Progenitor cell of endocrine pancreas (in vitro differentiated cells): ENCODE measurements at places on chromosomes 11 and 22. TPM values are rescaled to one million over a fixed set of nuclear protein-coding genes. Genes with fewer than 3 reads are reported as not detected.

- DNase-seq = no peak
These were observed 4.9 kb downstream of the OR52K2 start for GRCh38 chr11:4454021-4454420.

DNA sequence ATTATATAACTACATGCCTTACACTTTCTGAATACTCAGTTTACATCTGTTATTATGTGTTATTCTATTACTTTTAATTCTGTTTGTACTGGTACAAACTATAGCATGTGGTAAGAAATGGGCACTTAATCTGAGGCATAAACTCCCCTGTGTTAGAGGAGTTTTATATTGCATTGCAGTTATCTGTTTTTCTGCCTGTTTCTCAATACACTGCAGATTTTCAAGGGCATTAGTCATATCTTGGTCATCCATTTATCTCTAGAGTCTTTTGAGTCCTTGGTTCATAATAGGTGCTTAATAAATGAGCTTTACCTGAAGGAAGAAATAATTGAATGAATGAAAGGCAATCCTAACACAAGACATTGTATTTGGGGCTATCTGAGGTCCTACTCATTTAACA, 182.9 kb upstream of the CTSC start:
- DNase-seq = no peak

The IL18 gene
- total RNA-seq = 1.4 and 2.9 TPM in 2 replicates

The NXPE2 gene
- total RNA-seq = 0.19 TPM in 1 of 2 replicates, not detected in the other

The C11orf91 gene
- total RNA-seq = 0.69 and 1.1 TPM in 2 replicates
